HS-5 (cell line): ENCODE measurements at places on chromosomes 16 and 17.

DNA sequence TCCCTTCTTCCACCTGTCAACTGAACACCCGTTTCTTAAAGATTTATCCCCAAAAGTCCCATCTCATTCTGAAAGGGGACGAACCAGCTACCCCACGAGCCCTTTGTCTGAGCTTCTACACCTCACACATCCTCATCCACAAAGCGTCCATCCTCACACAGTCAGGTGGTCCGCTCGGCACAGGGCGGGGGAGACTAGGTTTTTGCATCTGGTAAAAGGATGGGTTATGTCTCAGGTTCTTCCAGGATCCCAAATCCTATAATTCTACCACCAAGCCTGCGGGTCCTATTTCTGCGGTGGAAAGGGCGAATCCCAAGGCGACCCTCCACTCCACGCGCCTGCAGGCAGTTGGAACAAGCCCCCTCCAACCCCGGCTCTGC lies 458 bp downstream of the GFOD2 start:
- no peak for DNase-seq

- DNase-seq, result no peak
Measured at GRCh38 chr16:4488499-4488967, 12.3 kb downstream of the HMOX2 start.

DNA sequence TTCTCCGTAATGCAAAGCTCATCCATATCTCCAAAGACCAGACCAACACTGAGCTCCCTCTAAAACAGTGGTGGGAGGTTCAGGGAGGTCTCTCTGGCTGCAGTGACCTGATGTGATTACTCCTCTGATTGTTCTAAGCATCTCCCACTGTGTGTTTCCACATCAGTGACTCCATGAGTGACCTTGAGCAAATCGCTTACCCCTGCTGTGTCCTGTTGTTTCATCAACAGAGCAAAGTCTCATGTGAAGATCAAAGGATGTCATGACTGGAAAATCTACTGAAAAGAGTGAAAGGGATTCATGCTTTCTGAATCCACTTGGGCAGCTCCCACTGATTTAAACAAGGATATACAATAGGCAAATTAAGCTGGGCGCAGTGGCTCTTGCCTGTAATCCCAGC lies 352.9 kb downstream of the TMEM114 start:
- DNase-seq, result no peak

- no peak for DNase-seq
Measured at GRCh38 chr16:15483857-15484256, 49.5 kb downstream of the BMERB1 start.

GRCh38 chr17:36545077-36545464 lies 352 bp downstream of the GGNBP2 start:
- no peak for DNase-seq

- no peak for DNase-seq
Measured at GRCh38 chr16:77869997-77870813, 81.8 kb downstream of the VAT1L start.

- no peak for DNase-seq
Measured at GRCh38 chr16:54049591-54050458, 236.8 kb downstream of the IRX3 start.

- no peak for DNase-seq
Measured at GRCh38 chr17:3896108-3896967, 3.5 kb upstream of the CAMKK1 start.

- no peak for DNase-seq
Measured at GRCh38 chr16:80573700-80574120, 32.9 kb downstream of the DYNLRB2 start.

- DNase-seq, result no peak
Measured at GRCh38 chr17:27807567-27808470, 7.5 kb upstream of the NOS2 start.

DNA sequence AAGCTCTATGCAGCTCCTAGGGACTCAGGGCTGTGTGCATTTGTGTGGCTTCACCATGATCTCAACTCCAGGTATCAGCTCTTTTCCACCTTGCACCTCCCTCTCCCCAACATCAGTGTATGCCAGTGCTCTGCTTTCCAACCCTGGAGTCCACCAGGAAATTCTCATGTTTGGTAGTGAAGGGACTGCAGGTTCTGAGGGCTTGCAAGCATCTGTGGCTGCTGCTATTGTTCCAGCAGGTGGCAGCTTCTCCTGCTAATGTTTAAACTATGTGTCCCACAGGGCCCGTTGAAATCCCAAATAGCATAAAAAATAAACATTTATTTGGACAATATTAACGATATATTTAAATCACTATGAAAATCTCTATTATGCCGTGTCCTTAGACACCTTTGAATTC lies 82.0 kb downstream of the RGS9 start:
- DNase-seq, result no peak

GRCh38 chr16:80982646-80983045 lies 24.0 kb downstream of the CMC2 start:
- no peak for DNase-seq

GRCh38 chr17:2191785-2192184 lies 111.8 kb downstream of the SMG6 start:
- no peak for DNase-seq
